ENCODE measurements at places on chromosomes 2 and 18. TPM values are rescaled to one million over a fixed set of nuclear protein-coding genes. Genes with fewer than 3 reads are reported as not detected.

MYO7B gene
- polyA plus RNA-seq, result not detected

CNDP1 gene
- polyA plus RNA-seq, result not detected

ITPRIPL1 gene
- 10.0 TPM for polyA plus RNA-seq

LGALSL gene
- 0.63 TPM for polyA plus RNA-seq

INO80D gene
- 10.0 TPM for polyA plus RNA-seq

RAB17 gene
- polyA plus RNA-seq, result not detected

TUBA4A gene
- polyA plus RNA-seq, result 268 TPM

OSGEPL1 gene
- 12.3 TPM for polyA plus RNA-seq

CABYR gene
- polyA plus RNA-seq, result 0.36 TPM

NT5DC4 gene
- polyA plus RNA-seq, result not detected
